Small intestine (tissue), 16 donors: ENCODE measurements at places on chromosomes 6 and 20. TPM values are rescaled to one million over a fixed set of nuclear protein-coding genes. Genes with fewer than 3 reads are reported as not detected.

PPP1R3G gene
- polyA plus RNA-seq = 0.28 TPM

CNBD2 gene
- 4.3 TPM for polyA plus RNA-seq

DNA sequence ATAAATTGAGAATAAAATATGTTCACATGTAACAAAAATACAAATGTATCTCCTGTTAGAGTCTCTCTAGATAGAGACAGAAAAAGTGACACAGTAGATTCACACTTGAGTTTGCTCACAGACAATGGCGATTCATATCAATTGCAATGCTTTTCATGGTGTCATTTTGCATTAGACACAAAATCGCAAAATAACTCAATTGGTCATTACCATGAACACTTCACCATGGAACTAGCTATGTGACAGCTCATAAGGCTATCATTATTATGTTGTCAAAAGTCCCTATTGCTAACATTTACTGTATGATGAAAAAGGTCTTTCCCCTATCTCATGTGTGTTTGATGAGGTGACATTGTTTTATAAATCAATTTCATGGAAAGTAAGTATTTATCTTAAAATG lies 249.5 kb upstream of the AGPAT4 start:
- no peak for DNase-seq

- peak; percentile 81 for DNase-seq
Observed at GRCh38 chr20:6094063-6094462, 28.8 kb downstream of the FERMT1 start.

DNA sequence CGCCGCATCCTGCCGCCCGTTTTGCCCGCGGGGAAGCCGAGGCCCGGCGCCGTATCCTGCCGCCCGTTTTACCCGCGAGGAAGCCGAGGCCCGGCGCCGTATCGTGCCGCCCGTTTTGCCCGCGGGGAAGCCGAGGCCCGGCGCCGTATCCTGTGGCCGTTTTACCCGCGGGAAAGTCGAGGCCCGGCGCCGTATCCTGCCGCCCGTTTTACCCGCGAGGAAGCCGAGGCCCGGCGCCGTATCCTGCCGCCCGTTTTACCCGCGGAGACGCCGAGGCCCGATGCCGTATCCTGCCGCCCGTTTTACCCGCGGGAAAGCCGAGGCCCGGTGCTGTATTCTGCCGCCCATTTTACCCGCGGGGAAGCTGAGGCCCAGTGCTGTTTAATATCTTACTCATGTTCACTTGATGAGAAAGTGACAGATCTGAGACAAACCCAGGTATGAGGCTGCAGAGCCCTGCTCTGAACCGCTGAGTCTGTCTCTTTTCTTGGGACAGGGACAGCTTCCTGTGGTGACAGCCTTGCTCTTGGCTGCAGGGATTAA lies 129.4 kb downstream of the CDH26 start:
- no peak for DNase-seq

GRCh38 chr6:163414117-163414945 lies at the start of gene QKI:
Gene QKI (plus strand): TSS chr6:163414718. CDS start chr6:163415194, 476 bp downstream.
- peak; percentile 39 for DNase-seq

DNA sequence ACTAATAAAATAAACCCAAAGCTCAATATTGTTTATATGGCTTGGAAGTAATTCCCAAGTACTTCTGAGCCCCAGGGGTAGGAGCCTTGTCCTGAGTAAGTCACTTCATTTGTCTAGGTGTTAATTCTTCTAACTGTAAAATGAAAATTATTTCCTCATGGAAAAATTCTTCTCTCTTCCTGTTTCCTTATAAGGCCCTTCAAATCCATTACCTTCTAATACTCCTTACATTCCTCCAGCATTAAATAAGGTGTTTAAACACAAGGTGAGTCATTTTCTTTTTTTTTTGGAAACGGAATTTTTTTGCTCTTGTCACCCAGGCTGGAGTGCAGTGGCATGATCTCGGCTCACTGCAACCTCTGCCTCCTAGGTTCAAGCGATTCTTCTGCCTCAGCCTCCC lies 41.9 kb downstream of the PRR18 start:
- no peak for DNase-seq

- DNase-seq = no peak
Observed at GRCh38 chr20:8532169-8532568, 400.1 kb downstream of the PLCB1 start.

DNA sequence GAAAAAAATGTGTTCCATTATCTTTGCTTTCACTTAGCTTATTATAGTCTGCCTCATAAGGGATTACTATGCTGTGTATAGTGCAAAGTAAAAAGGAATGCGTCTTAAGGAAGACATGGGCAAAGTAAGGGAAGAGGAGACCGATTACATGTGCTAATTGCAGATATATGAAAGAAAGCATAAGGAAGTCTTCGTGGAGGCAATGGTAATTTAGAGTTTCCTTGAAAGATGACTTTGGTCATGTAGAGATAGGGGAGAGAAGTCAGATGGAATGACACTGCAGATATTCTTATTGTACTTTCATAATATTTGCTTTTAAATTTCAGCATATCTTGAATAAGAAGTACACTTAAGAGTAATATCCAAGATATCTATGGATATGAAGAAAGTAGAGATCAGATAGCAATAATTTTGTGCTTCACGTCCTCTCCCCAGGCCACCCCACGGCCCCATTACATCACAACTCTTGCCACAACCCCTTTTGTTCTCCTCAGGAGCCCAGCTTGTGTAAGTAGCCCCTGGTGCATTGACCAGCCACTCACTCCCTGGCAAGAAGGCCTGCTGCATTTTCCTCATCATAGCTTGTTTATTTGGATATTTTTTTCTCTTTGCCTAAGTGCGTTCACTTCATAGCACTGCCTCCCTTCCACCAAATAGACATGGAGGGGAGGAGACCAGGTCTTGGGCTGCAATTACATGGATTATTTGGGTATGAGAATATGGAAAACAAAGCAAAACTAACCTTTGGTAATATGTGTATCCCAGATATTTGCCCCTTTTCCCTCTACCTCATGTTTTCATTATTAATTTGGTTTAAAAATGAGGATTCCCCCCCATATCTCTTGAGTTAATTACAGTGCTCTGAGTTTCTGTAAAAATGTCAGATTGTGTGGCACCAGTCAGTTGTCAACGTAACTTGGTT lies 30.7 kb upstream of the COL10A1 start:
- DNase-seq = no peak

GRCh38 chr6:40760887-40761286 lies 173.7 kb upstream of the LRFN2 start:
- DNase-seq = no peak
